Stimulated activated CD4-positive, alpha-beta T cell treated with anti-CD3 and anti-CD28 coated beads, TNF-alpha, amount 100 ng/mL, for 4 hours (primary cell): ENCODE measurements at places on chromosomes 6 and 20.

DNA sequence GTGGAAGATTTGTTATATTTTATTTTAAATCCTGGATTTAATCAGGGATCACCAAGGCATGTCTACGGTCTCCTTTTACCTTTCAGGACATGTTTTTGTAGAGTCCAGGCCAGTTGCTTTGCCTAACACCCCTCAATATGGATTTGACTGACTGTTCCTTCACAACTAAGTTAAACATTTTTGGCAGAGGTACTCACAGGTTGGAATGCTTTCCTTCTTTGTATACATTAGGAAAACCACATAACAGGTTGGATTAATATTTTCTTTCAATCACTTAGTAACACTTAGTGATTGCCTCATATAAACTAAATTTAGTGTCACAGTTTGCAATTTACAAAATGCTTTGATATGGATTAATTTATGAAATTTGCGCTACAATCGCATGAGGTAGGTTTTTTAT, 64.5 kb downstream of the IPCEF1 start:
- DNase-seq, result no peak

DNA sequence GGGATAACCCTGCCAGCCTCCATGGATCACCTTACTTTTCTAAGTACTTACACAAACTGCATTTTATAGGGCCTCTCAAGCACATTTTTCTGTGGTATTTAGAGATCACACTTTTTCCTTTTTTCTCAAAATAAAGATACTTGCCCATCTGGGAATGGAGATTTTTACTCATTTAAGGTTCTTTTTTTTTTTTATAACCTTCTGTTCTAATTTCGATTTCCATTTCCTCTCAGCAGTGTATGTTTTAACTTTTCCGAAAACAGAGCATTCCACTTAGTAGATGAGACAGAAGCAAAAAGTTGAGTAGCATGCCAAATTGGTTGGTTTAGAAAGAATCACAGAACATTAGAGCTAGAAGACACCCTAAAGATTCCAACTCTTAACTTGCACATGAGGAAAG, 214.3 kb downstream of the ARHGAP18 start:
- no peak for DNase-seq

DNA sequence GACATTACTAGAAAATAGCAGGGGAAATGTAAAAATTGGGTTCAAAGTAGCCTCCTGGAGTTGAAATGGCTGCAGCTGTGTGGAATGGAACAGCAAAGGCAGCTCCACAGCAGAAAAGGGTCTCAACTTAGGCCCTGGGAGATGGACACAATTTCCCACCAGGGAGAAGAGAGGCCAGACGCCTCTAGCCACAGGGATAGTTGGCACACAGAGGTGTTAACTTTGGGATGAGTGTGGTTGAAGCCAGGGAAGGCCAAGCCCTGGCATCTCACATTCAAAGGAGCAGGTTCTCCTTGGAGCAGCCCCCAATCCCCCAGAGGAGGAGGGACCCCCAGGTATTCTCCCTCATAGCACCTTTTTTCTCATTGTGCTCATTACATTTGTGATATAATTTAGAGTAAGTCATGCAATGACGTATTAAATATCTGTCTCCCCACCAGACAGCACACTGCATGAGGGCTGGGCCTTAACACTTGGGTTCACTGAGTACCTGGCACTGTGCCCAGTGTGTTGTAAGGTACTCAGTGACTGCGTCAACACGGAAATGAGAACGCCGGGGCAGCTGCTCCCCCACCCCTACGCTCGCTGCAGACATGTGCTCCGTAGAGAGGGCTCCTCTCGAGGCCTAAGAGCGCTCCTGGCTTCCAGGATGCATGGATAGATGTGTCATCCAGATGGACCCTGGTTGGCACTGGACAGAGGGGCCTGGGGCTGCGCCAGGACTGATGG, 76.0 kb upstream of the CD93 start:
- DNase-seq, result no peak

GRCh38 chr6:85124472-85125354, 325.2 kb upstream of the NT5E start:
- DNase-seq, result no peak

- no peak for DNase-seq
These were observed 48.3 kb downstream of the TRMT11 start for GRCh38 chr6:126034656-126035055.

GRCh38 chr6:169034516-169035167, 219.0 kb downstream of the THBS2 start:
- no peak for DNase-seq

DNA sequence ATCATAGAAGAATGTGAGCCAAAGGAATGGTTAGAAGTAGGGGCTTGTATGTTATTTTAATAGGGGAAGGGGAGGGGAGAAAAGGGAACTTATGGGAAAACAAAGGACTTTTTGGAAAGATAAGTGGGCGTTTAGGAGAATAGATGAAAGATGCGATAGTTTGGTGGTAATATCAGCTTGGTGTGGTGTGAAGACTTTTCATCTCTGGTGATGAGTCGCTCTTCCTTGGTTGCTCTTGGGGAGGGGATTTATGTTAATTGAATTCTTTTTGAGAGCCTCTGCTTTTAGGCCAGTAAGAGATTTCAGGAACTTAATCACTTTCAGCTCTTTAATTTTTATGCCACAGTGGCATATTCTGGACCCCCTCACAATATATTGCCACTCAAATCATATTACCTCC, 10.8 kb downstream of the HECA start:
- DNase-seq, result no peak

DNA sequence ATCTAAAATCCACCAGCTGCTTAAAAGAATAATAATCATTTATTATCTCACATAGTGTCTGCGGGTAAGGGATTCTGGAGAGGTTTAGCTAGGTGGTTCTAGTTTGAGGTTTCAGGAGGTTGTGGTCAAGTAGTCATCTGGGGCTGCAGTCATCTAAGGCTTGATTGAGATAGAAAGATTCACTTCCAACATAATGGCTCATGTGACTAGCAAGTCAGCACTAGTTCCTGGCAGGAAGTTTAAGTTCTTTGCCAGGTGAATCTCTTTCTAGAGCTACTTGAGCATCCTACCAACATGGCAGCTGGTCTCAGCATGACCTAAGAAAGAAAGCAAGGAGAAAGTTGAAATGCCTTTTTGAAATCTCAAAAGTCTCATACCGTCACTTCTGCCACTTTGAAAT, 128.8 kb downstream of the EDN1 start:
- DNase-seq, result no peak

DNA sequence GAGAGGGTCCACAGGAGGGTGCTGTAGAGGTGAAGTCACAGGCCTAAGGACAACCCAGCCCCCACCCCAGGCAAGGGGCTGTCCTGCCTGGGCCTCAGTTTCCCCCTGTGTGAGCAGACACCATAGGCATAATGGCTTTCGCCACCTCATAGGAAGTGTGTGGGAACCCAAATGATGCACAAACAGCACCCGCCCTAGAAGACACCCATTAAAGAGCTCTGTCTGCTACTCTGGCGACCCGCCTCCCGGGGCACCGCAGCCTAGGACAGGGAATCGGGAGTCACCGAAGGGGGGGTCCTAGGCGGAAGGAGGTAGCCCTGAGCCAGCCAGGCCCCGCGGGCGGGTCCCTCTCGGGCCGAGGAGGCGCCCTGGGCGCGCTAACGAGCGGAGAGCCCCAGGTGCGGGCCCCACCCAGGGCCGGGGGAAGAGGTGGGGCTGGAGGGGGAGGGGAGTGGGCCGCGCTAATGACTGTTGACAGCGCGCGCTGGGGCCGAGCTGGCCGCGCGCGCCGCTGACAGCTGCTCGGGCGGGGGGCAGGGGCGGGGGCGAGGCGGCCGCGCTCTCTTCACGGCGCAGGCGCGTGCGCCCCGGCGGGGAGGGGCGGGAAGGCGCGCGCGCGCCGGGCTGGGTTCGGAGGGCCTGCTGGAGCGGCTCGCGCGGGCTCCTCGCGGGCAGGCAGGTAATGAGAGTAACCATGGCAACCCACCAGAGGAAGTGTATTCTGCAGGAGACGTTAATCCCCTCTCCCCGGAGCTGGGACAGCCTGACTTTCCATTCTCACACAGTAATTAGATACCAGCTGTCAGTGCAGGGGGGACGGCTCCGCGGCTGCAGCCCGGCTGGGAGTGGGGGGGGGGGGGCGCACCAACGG, 48.9 kb downstream of the NOL4L start:
- DNase-seq, result peak; percentile 48

DNA sequence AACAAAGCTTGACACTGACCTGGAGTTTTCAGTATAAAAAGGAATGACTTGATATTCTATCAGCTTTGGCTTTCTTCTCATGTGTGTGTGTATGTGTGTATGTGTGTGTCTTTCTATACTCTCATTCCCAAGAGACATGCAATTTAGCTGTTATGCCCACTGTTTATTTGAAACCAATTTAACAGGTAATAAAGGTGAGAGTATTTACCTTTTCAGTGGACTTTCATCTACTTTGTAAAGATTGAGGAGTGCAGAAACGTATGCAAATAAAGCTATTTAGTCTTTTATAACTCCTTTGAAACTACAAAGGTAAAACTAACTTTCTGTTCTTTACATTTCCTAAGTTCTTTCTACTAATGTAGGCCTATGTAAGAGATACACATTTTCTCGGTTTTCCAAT, 103.5 kb upstream of the HS3ST5 start:
- DNase-seq, result no peak

DNA sequence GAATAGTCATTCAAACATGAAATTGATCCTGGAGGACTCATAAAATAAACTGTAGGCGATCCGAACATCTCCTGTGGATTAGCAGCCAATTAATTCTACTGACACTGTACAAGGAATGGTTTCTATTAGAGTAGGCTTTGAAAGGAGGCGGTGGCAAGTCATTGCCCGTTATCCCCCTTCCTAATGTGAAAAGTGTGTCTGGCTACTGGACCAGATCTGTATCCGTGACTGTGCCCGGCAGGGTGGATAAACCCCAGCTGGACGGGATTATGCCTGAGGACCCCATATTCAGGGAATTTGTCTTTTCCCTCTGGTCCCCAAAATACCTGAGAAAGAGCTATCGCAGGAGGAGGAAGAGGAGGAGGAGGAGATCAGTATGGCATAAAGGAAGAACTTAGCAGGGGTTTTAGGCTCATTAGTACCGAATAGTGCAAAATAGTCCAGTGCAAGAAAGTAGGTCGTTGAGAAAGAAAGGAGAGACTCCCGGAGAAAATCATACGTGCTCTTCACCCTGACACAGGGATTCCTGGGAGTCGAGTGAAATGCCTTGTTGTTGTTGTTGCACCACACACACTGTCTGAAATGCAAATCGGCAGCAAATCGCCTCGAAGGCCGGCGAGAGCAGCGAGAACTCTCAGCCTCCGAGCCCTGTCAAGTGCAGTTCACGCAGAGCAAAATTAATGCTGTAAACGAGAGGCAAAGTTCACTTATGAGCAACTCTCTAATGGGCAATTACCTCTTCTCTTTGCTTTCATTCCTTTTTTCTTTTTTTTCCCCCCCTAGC, 178.9 kb upstream of the ARID1B start:
- DNase-seq, result no peak

GRCh38 chr6:162770955-162771354, 43.2 kb downstream of the PACRG start:
- no peak for DNase-seq

GRCh38 chr6:93079061-93079460, 340.3 kb downstream of the EPHA7 start:
- DNase-seq, result no peak

GRCh38 chr6:49565855-49566254, 15.4 kb downstream of the C6orf141 start:
- no peak for DNase-seq

GRCh38 chr6:17012421-17013225, 89.2 kb upstream of the STMND1 start:
- DNase-seq, result no peak

DNA sequence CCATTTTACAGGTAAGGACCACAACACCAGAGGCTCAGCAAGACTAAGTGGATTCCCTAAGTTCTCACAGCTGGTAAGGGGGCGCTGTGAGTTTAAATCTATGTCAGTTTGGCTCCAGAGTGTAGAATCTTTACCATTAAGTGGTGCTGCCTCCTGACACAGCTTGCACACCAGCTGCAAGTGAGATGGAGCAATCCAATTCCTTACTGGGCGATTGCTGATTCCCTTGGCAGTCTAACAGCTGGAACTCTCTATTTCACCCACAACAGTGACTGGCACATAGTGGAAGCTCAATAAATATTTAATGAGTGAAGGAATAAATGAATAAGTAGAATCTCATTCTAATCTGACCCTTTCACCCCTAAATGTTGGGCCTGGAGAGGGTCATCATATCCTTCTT, 176.7 kb downstream of the CLIC5 start:
- no peak for DNase-seq

DNA sequence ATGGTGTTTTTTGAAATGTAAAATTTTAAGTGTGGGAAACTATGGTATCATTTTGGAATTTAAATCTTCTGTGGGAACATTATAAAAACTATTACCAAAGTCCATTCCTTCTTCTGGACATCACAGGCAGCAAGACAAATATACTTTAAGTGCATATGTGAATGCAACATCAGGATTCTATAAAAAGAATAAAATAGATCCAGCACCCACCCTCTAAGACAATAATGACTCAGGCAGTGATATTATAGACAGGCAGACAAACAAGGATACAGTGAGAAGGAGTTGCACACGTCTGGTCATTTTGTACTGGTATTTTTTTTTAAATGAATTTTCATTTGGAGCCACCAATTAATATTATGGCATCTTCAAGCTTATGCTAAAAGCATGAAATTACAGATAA, 21.1 kb upstream of the NEDD9 start:
- DNase-seq, result no peak

GRCh38 chr6:72724545-72724944, 102.7 kb downstream of the KCNQ5 start:
- no peak for DNase-seq
